WTC11 (cell line): ENCODE measurements at places on chromosomes 12 and 14.

GRCh38 chr14:32341947-32342846 lies 13.1 kb downstream of the AKAP6 start:
- no peak for DNase-seq

GRCh38 chr12:28958553-28959195 lies 190.4 kb upstream of the FAR2 start:
- DNase-seq: no peak

- DNase-seq: no peak
Observed at GRCh38 chr12:49357103-49357678, 10.1 kb upstream of the SPATS2 start.

DNA sequence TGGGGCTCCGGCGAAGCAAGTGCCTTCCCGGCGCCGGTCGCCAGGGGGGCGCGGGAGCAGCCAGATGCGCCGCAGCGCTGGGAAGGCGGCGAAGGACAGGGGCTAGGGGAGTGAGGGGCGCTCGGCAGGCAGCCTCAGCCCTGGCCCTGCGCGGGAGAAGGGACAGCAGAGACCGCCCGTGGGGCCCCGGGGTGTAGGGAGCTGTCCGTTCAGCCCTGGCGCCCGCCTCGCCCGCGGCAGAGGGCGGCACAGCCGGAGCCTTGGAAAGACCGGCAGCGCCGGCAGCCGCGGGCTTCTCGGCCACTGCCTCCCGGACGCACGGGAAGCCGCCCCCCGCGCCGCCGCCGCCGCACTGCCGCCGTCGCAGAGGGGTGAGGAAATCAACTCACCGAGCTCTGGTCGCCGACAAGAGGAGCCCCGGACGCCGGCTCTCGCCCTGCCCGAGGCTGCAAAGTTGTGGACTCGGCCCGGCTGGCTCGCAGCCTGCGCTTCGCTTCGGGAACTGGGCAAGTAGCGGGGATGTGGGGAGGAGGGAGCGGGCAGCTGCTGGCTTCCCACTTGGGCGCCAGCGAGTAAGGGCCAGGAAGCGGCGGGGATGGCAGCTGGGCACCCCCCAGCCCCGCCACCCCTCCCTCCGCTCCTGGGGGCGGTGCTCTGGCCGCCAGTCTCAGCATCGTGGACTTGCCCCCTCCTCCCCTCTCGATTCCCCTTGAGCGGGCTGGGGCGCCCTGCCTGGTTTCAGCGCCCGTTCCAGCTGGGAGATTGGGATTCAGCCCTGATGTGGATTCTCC lies at the start of gene ZDHHC22:
ZDHHC22 (minus strand) TSS at position 578 of the 791 bp plus-strand sequence. CDS start 2,053 bp downstream, outside the sequence.
- peak; percentile 84 for DNase-seq

GRCh38 chr14:76846331-76847047 lies 20.3 kb downstream of the LRRC74A start:
- DNase-seq: no peak

- DNase-seq: no peak
Observed at GRCh38 chr14:59037086-59037485, 151.4 kb upstream of the DAAM1 start.

GRCh38 chr12:120801146-120801545 lies 75.5 kb downstream of the ACADS start:
- DNase-seq: no peak

- DNase-seq: no peak
Observed at GRCh38 chr12:93245543-93245942, 132.2 kb upstream of the NUDT4 start.

- DNase-seq: no peak
Observed at GRCh38 chr14:34237081-34237480, 225.0 kb downstream of the SPTSSA start.

DNA sequence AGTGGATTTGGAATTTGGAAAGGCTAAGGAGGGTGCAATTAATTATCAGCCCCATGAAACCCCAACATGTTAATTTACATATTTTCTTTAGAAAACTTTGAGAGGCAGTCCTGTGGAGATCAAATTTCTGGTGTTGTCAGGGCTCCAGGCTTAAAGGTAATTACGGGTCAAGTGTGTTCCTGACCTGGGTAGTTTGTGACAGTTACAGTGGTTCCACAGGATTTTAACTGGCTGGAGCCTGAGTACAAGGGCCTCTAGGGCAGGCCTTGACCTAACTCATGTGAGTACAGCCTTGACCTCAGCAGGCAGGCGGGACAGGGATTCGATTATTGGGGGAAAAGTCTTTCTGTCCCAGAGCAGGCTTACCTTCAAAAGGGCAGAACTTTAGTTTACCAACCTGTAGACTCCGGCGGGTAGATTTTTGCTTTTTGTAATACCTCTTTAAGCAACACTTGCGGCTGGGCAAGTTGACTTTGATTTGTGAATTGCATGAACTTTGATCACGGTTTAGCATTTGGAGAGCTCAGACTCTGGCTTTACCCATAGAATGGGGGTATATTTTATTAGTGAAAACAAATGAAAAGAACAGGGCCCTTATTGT lies 8.4 kb upstream of the PPTC7 start:
- DNase-seq: no peak

- peak; percentile 82 for DNase-seq
Observed at GRCh38 chr12:14629832-14630710, 62.4 kb upstream of the PLBD1 start.

- DNase-seq: no peak
Observed at GRCh38 chr14:24399447-24399822, 632 bp downstream of the NYNRIN start.

DNA sequence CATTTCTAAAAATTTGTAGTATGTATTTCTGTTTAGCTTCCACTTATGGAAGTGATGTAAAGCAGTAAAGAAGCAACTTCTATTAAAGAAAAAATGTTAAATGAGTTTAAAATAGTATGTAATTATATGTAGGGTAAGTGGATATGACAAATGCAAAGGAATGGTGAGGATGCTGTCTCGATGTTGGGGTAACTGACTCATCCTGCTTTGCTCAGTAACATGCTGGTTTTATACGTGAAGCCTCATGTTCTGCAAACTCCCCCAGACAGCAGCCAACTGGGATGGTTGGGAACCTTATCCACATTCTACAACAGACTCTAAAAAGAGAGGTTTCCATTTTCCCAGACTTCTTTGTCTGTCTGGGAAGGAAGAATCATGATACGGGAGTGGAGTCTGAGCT lies 1006.4 kb upstream of the TMEM132C start:
- no peak for DNase-seq
